ENCODE measurements at places on chromosomes 6 and 20.
A peak's percentile ranks its signal among the peaks of the same experiment; 100 is the strongest.

GRCh38 chr6:163136681-163137397, 277.7 kb upstream of the QKI start:
- no peak for DNase-seq

- DNase-seq = peak; percentile 31
These were observed 7.7 kb downstream of the PHIP start for GRCh38 chr6:79070206-79070825.

DNA sequence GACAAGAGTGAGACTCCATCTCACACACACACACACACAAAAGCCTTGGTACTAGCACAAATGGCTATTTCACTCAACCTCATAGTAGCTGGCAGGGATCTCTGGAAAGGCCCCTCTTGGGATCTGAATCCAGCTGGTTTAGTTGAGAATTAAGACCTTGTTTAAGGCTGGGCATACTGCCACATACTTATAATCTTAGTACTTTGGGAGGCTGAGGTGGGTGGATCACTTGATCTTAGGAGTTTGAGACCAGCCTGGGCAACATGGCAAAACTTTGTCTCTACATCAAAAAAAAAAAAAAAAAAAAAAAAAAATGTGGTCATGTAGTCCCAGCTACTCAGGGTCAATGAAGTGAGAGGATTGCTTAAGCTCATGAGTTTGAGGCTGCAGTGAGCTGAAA, 628.3 kb downstream of the MMUT start:
- peak; percentile 12 for DNase-seq

DNA sequence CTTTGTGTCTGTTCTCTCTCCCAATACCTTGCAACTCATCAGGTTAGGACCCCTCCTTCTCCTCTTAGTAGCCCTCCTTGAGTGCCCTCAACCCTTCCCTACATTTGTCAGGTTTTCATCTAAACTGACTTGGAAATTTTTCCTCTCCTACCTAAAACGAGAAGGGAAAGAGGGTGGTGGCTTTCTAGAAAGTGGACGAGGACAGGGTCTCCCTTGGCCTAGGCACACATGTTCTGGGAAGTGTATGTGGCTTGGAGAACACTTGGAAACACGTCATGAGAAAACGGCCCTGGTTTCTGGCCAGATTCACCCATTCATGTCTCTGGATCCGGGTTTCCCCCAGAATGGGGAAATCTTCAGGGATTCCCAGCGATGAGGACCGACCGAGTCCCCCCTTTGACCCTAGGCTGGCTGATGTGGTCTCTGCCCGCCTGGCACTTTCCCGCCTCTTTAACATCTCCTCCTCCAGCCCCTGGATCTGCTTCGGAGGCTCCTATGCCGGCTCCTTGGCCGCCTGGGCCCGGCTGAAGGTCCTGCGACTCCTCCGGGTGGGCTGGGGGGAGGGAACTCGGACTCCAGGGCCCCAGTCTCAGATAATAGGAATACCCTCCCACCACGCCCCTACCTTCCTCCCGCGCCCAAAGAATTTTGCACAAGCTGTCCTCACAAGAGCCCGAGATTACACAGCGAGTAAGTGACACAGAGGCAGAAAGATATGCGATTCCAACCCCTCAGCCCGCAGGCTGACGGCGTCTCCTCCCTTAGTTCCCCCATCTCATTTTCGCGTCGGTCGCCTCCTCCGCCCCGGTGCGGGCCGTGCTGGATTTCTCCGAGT, 3.0 kb downstream of the PRSS16 start:
- no peak for DNase-seq

DNA sequence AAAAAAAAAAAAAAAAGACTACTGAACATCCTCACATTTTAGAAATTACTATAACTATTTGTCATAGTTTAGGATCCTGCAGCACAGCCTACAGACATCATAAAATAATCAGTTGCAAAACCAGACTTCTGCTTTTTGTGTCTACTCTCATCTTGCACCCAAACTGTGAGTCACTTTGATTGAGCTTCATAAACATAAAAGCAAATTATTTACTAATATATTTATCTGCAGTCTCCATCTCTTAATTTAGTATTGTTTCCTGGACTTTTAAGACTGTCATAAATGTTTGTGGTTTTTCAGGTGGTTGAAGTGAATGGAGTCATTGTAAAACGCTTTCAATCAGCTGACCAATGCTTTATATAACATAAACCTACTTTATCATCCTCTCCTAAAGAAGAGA, 14.8 kb upstream of the CALHM6 start:
- DNase-seq = no peak

GRCh38 chr6:52707963-52708680, 37.2 kb downstream of the TMEM14A start:
- DNase-seq = peak; percentile 14

- no peak for DNase-seq
These were observed 30.8 kb downstream of the KDM1B start for GRCh38 chr6:18186033-18186432.

DNA sequence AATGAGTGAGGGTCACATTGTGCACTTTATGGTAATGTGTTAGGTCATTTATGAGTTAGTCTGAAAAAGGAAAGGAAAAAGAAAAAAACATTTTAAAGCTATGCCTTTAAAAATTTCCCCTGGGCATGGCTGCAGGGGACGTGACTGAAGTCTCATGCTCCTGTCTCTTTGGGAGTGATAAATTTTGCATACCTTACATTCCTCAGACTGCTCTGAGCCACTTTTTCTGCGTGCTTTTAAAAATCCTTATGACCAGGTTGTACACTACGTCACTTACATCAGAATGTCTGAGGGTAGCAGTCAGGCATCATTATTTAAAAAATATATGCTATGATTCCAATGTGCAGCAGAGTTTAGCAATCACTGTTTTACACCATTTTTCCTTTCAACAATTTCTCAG, 121.2 kb downstream of the RFPL4B start:
- no peak for DNase-seq

GRCh38 chr20:62776692-62777527, 19.4 kb upstream of the MRGBP start:
- peak; percentile 82 for DNase-seq

DNA sequence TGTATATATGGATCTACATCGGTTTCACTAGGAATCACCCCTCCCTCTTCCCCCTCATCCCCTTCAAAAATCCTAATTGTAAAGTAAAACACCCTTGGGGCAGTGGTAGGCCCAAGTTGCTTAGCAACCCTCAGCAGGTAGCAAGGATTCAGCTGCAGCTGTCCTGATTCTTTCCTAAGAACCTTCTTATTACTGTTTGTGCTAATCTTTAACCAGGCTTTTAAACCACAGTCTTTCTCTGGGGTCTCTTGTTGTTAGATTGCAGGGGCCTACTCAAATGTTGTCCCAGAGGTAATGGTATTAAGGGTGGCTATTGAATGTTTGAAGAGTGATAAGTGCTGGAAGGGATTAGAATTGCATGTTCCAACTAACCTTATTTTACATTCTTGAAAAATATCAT, 46.4 kb downstream of the PRL start:
- peak; percentile 97 for DNase-seq

GRCh38 chr6:90983462-90983861, 396.6 kb upstream of the MAP3K7 start:
- DNase-seq = no peak

GRCh38 chr6:156943166-156943565, 166.0 kb downstream of the ARID1B start:
- DNase-seq = peak; percentile 64

GRCh38 chr6:24972311-24972958, 36.7 kb upstream of the RIPOR2 start:
- peak; percentile 88 for DNase-seq

- DNase-seq = peak; percentile 76
These were observed 763 bp downstream of the KLC4 start for GRCh38 chr6:43060034-43060754.

DNA sequence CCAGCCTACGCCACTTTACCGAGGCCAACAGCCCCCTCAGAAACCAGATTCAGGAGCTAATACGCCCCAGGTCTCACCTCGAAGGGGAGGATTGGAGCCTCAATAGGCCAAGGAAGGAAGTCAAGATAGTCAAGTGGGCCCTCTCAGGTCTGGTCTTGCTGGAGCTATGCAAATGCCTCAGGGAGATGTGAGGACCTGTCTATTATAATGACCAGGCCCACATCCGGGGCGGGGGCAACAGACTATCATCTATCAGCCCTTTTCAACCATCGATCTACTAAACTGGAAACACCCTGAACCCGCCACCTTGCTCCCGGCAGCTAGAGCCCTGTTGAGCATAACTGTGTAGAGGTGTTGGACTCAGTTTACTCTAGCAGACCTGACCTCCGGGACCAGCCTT, 12.7 kb upstream of the GSTA3 start:
- no peak for DNase-seq

DNA sequence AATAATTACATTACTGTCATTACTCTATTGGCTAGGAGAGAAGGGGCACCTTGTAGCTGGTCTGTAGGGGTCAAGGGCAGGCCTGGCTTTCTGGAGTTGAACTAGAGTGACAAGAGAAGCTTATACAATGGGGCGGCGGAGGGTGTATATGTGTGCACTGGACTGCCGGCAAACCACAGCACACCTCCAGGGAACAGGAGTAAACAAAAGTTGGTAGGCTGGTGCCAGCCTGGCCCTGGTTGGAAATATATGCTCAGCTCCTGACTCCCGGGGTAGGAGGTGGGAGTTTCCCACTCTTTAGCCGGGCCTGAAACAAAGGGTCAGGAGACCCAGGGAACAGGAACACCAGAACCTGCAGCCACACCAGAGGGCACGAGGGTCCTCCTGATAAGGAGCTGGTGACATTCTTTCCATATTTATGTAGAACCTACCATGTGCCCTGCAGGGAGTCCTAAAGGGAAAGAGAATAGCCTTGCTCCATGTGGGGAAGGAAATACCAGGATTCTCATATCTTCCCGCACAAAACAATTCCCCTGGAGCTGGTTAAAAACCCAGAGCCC, 5.1 kb downstream of the C6orf132 start:
- DNase-seq = peak; percentile 55

DNA sequence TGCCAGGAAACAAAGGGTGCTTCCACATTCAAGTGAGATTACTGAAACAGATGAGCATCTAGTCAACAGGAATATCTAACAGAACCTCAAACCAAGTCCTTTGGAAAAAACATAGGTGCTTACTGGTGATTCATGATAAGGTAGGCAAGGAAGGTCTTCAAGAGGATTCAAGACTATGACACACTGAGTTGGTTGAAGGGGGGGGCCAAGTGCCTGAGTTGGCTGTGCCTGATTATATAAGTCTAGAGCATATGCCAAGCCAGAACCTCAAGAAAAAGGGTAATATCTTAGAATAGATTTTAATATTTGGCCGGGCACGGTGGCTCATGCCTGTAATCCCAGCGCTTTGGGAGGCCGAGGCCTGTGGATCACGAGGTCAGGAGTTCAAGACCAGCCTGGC, 63.7 kb downstream of the LYRM4 start:
- no peak for DNase-seq

GRCh38 chr20:62983210-62983609, 23.6 kb downstream of the BHLHE23 start:
- DNase-seq = no peak

- no peak for DNase-seq
These were observed 306.9 kb upstream of the SGK1 start for GRCh38 chr6:134624781-134625180.

DNA sequence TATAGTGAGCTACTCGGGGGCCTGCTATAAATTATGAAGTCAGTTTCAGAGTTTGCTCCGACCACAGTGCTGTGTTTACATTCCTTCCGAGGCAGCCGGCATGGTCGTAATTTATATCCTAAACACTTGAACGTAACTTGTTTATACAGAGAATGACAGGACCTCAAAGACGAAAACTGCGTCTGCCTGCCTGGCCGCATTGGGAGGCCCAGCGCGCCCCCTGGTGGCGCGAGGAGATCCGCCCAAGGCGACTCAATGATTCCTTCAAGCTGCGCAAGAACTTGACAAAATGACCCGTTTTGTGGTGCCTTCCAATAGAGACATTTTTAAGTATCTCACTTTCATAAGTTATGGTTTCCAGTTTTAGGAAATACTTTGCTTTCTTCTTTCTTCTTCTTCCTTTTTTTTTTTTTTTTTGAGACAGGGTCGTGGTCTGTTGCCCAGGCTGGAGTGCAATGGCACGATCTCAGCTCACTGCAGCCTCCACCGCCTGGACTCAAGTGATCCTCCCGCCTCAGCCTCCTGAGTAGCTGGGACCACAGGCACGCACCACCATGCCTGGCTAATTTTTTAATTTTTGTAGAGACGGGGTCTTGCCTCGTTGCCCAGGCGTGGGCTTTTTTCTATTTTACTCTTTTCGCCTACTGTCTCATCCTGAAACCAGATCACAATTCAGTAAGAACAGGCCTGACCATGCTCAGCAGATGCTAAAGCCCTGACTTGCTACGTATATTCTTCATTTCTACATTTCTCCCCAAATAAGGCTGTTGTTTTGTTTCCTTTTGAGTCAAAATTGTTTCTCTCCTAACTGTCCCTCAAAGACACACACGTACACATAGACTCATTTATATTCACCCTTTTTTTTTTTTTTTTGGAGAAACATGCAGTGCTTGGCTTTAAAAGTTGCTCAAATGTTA, 7.8 kb downstream of the FOXF2 start:
- peak; percentile 72 for DNase-seq

DNA sequence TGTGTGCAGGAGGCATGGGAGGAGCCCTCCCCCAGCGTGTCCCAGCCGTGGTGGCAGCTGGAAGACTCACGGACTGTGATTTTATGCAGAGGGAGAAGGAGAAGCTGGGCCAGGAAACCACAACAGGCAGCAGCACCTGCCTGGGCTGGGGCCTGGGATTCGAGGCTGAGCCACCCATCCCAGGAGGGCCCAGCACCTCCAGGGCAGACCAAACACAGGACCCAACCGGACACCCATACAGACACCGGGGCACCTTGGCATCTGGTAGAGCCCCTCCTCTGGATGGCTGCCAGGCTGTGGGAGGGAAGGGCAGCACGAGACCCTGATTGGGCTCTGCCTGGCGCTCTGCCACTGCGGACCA, 41.7 kb upstream of the CHRNA4 start:
- peak; percentile 36 for DNase-seq

- DNase-seq = peak; percentile 95
These were observed 100.6 kb downstream of the PCSK2 start for GRCh38 chr20:17327185-17328148.

GRCh38 chr6:29602564-29603361, 17.8 kb downstream of the OR2H2 start:
- DNase-seq = peak; percentile 46

DNA sequence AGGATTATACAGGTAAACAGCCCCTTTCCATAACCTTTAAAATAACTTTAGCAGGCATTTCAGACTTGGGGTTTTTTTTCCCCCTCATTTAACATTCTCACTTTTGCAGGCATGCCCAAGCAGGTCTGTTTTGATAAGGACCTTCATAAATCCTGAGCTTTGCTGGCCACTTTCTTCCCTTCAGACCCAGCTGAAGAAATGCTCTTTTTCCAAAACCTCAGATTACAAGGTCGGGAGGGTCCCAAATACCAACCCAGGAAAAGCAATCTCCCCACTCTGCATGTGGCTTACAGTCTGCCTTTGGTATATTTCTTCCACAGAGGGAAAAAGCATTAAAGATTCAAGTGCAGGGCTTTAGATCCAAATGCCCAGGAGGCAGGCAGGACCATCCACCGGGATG, 6.8 kb downstream of the NFATC2 start:
- DNase-seq = no peak

Measured in NCI-H69 (cell line).